ENCODE measurements at places on chromosomes 4 and X.

- no peak for DNase-seq
Measured at GRCh38 chr4:150584111-150584915, 2.4 kb downstream of the MAB21L2 start.

- DNase-seq: no peak
Measured at GRCh38 chr4:136342666-136343065, 1189.6 kb downstream of the PCDH18 start.

DNA sequence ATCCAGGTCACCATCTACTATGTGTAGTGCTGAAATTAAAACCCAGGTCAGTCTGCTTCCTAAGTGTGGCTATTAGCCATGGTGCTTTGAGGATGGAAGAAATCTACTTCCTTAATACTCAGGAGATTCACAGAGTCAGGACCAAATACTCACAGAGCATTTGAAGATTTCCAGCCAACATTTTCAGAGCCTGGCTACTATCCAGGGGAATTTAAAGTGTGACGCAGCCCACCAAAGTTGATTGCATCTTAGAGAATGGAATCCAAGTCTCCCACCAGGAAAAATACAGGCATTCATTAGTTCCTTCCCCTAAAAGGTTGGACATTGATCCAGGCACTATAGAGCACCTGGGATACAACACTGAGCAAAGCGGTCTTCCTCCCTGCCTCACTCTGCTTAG, 83.8 kb downstream of the HS3ST1 start:
- DNase-seq: no peak

DNA sequence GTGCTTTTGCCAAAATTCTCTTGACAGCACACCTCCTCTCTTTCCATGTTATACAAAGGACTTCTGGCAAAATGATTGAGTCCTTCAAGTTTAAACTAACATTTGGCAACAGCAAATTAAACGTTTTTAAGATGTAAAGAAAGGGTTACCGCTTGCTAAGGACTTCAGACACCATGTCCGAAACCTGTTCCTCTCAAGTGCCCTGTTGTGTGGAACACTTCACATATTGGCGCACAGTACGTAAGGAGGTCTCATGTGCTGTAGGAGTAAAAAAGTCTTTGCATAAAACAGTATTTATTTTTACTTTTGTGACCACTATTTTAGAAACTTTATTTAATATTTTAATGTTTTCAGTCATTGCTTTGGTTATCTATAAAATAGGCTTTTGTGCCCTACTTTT, 33.7 kb upstream of the HPRT1 start:
- DNase-seq: no peak
